ENCODE measurements at places on chromosomes 3 and 15.

DNA sequence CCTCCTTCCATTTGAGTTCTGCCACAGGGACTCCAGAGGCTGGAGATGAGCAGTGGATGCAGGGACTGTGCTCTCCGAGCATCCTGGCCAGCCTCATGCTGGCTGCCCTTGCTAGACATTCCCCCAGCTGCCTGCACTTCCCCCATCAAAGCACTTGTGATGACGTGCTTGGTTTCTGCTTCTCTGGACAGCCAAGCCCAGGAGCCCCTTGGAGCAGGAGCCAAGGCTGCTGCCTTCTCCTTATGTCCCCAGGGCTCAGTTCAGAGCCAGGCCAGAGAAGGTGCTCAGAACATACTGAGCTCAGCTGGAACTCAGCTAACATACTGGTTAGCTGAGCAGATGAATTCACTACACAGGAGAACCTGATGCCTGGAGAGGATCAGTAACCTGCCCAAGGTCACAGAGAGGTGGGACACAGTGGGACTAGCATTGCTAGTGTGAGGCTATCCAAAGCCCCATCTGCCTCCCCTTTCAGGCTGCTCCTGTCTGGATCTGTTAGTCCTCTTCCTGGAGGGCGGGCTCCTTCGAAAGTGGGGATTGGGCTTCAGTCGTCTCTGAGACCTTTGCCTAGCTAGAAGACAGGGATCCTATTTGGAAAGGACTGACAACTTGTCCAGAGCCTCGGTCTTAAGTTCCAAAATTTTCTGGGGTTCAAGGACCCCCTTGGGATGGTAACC is 4.3 kb downstream of the PCBP4 start:
- DNase-seq: no peak

DNA sequence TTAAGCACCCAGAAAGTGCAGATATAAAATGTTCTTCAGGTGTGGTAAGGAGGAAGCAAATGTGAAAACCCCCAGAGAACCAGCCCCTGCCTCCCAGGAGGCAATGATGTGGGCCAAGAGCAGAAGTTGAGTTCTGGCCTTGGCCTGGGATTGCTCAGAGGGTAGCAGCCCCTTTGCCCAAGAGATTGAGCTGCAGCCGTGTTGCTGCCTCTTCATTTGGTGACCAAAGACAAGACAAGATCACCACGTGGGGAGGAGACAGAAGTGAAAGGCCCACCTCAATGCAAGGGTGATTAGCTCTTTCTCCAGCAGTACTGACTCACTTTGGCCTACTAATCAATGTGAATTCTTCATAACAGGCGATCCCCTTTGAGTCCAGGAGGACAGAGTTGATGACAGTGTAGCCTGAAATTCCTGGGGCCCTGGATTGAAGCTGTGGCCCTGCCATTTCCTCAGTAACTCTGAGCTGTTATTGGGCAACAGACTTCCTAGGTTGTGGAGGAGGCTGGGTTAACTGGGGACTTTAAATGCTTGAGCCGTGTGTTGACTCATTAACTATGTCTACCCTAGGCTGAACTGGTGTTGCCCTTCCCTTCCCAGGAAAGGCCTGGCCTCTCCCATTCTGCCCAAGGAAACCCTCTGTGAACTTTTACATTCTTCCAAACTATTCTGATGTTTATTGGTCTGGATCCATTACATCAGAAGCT is 86.5 kb downstream of the ST6GAL1 start:
- no peak for DNase-seq

DNA sequence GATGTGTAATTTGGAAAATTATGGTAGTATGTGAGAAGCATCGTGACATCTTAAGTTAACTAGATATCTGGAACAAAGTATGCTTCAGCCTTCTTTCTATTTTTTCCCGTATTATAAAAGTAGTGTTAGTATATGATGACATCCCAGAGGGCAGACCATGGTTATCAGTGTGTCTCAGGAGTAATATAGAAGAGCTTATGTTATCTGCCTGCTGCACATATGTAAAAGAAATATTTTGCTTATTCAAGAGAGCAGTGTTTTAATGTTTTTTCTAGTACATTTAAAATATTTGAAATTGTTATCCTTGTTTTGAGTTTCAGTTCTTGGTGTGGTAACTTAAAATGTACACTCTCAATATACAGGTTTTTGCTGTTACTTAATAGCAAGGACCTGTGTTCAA is 24.1 kb downstream of the PLCL2 start:
- no peak for DNase-seq

DNA sequence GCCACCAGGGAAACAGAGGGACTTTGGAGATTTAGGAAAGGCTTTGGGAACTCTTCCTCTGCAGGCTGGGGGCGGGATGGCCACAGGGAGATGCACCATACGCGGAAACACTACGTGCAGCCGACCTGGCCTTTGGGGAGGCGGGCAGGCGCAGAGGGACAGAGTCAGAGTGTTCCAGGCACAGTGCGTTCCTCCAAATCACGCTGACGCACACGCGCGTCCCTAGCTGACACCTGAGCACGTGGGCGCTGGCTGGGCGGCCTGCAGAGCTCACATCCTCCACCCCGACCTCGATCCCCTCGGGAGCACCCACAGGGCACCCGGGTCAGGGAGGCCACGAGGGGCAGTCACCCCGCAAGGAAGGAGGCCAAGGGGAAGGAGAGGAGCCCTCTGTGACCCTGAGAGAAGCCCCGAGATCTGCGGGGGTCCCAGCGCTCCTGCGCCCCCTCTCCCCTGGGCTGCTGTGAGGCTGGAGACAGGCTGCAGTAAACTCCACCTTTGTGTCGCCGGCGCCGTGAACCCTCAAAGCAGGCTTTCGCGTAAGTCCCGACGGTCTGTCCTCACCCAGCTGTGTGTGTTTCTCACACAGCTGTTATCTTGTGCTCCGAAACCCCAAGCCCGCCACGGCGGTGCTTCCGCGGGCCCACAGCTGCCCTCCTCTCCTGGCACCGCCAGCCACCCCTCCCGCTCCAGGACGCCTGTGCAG is 196.3 kb downstream of the OCA2 start:
- DNase-seq: no peak

GRCh38 chr3:123805504-123805903 is 78.6 kb downstream of the MYLK start:
- no peak for DNase-seq

GRCh38 chr3:30657914-30658313 is 51.5 kb downstream of the TGFBR2 start:
- DNase-seq: peak; percentile 47

DNA sequence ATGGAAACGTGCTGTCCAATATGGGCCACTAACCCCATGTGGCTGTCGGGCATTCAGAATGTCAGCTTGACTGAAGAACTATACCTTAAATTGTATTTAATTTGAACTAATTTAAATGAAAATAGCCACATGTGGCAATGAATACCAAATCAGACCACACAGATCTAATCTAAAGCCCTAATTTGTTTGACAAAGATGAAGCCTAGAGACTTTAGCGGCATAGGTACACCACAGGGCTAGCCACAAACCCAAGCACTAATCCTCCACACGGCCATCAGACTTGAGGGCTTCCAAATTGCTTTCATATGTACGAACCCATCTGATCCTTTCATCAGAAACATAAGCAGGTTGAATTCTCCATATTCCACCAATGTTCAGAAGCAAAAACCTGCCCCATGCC is 81.4 kb downstream of the SHQ1 start:
- no peak for DNase-seq

DNA sequence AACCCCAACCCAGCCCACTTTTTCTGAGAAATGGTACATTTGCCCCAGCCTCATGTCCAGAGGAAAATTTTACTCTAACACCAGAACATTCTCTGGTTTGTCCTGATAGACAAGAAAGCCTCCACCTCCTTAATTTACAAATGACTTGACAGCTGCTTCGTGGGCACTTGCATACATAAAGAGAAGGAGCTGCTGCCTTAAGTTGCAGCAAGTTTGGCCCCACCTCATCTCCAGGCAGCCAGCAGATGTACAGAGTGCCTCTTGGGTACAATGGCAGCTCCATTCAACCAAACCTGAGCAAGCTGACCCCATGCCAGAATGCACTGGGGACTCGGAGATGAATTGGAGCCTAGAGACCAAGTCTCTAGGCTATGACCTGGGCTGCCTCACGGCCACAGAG is 6.2 kb upstream of the H1-8 start:
- DNase-seq: no peak

DNA sequence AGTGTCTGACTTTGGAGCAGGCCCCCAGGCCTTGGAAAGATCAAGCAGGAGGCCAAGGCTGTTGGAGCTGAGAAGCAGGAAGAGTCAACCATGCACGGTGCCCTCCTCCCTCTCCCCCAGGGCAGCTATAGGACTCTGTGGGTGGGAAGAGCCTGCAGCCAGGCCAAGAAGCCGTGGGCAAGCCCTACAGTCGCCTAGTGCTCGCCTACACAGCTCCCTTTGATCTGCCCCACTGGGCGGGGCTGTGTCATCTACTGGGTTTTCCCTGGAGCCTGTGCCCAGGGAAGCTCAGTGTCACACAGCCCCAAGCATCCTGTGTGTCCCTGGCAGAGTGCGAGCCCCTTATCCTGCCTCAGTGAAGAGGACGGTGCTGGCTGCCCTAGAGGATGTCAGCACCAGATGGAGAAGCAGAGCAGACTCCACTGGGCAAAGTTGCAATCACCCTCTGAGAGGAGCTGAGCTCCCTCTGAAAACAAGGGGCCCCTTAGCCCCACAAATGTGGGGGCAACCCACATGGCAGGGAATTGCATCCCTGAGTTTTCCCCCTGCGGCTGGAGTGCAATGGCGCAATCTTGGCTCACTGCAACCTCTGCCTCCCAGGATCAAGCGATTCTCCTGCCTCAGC is 72.2 kb downstream of the KLF13 start:
- DNase-seq: no peak

- no peak for DNase-seq
These were observed 112.7 kb downstream of the SPATA16 start for GRCh38 chr3:173028351-173028750.

GRCh38 chr3:117630885-117631284 is 921.3 kb downstream of the TUSC7 start:
- DNase-seq: no peak

GRCh38 chr15:61809216-61809615 is 251.0 kb downstream of the VPS13C start:
- DNase-seq: no peak

- peak; percentile 7 for DNase-seq
These were observed 148.1 kb downstream of the LMLN start for GRCh38 chr3:198107840-198108734.

DNA sequence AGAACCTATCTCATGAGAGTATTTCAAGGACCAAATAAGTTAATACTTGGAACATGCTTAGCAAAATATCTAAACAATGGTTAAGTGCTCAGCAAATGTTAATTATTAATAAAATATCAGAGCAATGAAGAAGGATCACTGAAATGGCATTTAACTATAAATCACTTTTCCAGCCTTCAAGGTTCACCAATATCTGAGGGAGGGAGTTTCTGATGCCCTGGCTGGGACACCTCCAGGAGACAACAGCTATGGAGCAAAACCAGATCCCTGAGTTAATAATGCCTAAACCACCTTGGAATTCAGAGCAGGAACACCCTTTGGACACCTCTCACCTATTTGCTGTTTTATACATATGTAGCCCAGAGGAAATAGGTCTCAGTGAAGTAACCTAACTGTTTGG is 6.4 kb upstream of the FAM174B start:
- DNase-seq: no peak

GRCh38 chr3:173793963-173794362 is 396.4 kb downstream of the NLGN1 start:
- no peak for DNase-seq

DNA sequence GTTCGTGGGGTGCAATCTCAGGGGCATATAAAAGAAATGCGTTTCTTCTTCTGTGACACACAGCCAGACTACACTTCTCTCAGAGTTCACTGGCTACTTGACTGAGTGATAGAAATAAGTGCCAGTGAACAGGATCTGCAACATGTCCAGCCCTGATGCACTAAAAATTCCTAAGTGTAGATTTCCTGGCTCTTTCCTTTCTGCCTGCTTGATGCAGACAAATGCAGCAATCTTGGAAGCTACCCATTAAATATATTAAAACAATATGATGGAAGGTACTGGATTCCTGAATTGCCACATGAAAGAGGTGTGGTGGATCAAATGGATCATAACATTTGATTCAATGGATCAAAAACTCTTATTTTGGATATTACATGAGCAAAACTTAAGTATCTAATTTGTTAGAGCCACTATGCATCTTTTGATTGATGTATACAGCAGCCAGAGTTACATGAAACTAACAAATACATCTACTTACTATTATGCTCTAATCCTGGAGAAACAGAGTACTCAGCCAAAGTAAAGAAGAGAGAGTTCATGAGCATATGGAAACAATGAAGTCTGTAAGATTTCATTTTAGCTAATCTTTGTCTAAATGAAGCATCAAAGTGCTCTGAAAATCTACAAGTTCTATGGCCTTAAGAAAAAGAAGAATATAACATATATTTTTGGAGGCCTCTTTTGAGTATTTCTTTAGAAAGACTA is 222.6 kb downstream of the ZNF385D start:
- DNase-seq: no peak

GRCh38 chr15:35705030-35705883 is 159.3 kb upstream of the DPH6 start:
- DNase-seq: no peak

DNA sequence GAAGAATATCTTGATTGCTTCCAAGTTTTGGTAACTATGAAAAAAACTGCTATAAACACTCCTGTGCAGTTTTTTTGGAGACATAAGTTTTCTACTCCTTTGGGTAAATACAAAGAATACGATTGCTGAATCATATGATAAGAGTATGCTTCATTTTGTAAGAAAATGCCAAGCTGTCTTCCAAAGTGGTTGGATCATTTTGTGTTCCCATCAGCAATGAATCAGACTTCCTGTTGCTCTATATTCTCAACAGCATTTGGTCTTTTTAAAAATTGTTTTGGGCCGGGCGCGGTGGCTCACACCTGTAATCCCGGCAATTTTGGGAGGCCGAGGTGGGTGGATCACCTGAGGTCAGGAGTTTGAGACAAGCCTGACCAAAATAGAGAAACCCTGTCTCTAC is 14.5 kb downstream of the BTD start:
- DNase-seq: no peak

GRCh38 chr3:144165482-144165881 is 193.9 kb downstream of the DIPK2A start:
- no peak for DNase-seq

GRCh38 chr15:76168237-76168984 is 108.6 kb downstream of the TMEM266 start:
- DNase-seq: no peak

DNA sequence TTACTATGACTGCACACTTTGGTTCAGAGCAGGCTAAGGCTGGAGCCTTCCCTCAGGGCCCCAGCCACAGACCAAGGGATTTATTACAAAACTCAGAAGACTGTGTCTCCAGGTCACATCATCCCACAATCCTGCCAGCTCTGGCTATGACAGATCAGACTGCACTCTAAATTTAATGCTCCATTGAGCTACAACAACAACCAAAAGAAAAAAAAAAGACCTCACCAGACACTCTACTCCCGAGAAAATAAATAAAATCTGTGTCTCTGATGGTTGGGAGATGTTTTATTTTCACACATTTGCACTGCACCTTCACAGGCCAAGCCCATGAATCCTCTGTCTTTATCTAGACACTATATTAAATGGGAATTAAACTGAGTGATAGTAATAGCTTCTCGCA is 50.8 kb upstream of the CTNNB1 start:
- peak; percentile 4 for DNase-seq

All from fibroblast of skin of scalp (primary cell).